Stimulated activated CD8-positive, alpha-beta memory T cell treated with anti-CD3 and anti-CD28 coated beads, Interleukin-2, amount 100 ng/mL, for 1 hour (primary cell): ENCODE measurements at places on chromosomes 7 and 10.

DNA sequence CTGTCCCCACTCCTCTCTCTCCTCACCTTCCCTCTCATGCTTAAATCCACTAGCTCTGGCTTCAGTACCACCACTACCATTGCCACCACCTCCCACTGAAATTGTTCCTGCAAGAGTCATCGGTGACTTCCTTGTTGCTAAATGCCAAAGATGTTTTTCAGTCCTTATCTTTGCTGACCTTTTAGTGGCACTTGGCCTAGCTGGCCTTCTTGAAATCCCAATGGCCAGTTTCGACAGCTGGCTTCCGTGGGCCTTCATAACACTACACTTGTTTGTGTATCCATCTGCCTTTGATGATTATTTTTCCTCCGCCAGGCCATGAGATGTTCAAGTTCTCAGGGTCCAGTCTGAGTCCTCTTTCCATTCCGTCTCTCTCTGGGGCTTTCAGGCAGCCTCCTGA lies 118.2 kb upstream of the NANOS1 start:
- DNase-seq, result no peak

GRCh38 chr7:90552521-90552920 lies 43.6 kb upstream of the CDK14 start:
- no peak for DNase-seq

DNA sequence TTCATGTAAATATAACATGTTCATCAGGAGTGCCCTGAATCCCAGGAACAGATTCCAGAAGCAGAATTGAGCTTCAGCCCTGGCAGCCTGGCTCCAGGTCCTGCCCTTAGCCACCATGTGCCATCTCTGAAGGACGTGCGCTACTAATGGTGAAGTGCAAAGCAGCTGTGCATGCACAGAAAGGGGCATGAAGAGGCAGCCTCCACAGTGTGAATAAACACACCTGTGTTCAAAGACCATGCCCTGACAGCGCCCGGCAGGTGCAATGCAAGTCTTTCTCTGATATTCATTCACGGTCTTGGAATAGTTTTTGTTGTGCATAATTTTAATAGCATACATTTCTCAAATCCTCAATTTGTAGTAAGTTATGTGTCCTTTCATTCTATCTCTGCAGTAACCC lies 250.4 kb upstream of the TCERG1L start:
- DNase-seq, result no peak

- DNase-seq, result no peak
These were observed 160.6 kb downstream of the FGFR2 start for GRCh38 chr10:121437596-121437995.

DNA sequence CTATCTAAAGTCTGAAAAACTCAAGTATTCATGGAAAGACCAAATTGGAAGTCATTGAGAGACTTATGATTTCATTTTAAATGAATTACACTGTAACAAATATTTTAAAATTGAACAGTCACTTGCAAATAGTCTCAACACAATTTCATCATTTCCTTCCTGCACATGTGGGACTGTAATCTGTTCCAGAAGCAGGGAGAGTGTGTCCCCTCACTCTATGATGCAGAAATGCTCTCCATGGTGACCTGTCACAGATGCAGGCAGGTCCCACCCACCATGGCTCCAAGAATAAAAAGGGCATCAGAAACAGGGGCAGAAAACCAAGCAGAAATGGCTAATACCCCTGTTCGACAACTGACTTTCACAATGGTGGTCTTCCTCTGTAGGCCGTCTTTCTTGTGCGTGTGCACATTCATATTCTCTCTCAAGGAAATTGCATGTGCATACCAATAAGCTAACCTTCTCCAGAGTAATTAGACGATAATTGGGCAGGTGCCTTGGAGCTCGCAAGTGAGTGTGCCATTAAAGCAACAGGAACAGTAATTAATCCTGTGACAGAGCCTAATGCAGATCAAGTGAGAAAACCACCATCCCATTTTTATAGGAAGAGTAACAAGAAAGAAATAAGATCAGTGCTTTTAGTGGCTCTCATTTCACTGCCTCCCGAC lies 170.9 kb downstream of the ZMYND11 start:
- no peak for DNase-seq

DNA sequence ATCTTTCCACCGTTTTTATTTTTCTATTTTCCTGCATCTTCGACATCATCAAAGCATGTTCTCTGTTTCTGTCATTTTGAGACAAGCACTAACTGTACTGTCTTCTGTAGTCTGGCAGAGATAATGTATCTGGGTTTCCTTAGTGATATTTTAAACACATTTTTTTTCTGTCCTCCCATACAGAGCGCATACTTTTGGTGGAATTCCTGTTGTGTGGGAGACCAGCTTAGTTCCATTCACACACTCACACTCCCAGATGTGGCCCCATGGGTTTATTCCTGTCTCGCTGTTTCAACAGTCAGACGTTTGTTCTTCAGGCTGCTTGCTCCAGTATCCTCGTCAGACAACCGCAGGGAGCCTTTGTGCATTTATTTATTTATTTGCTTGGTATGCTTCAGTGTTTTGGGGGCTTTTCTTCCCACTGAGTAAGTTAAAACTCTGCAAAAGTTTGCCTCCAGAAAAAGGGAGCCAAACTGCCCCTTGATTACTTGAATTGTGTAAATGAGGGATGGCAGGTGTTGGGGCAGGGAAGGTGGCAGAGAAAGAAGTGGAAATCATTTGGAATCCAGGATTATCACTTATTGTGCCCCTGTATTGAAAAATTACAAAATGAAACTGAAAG lies 456.8 kb upstream of the KLF6 start:
- no peak for DNase-seq

DNA sequence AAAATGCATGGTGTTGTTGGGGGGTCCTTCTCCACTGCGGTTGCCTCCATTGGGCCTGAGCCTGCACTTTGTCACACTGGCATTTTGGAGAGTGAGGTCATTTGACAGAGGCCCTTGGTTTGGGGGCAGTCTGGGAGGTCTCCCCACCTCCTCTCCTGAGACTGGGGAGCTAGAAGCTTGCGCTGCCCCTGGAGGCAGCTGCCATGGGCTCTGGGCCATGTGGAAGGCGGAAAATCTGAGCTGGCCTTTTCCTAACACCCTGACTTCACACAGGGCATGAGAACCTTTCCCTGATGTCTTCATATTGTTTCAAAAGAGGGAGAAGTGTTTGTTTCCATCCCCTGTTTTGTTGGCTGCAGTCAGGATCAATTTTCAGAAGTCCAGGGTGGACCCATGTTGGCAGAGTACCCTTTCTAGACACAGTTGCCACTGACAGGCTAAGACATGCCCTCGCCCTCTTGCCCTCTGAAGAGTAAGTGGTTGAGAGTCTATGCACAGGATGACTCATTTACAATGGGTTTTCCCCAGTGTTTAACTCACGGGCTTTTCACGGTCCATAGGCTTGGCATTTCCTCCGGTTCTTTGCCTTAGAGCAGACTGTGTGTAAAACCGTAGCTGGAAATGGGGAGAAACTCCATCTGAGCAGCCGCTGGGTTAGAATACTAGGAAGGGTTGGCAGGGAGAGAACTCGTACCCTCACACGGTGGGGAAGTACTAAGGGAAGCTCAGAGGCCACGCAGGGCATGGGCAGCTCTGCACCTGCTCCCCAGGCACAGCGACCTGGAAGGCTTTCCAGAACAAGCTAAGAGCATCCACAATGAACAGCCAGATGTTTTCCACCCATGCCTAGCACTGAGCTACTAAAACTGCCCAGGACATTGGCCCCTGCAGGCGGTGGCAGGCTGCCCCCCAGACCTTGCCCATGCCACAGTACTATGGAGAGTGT lies 655.0 kb downstream of the SDK1 start:
- DNase-seq, result no peak

GRCh38 chr10:112227331-112227987 lies 43.9 kb upstream of the GPAM start:
- no peak for DNase-seq

DNA sequence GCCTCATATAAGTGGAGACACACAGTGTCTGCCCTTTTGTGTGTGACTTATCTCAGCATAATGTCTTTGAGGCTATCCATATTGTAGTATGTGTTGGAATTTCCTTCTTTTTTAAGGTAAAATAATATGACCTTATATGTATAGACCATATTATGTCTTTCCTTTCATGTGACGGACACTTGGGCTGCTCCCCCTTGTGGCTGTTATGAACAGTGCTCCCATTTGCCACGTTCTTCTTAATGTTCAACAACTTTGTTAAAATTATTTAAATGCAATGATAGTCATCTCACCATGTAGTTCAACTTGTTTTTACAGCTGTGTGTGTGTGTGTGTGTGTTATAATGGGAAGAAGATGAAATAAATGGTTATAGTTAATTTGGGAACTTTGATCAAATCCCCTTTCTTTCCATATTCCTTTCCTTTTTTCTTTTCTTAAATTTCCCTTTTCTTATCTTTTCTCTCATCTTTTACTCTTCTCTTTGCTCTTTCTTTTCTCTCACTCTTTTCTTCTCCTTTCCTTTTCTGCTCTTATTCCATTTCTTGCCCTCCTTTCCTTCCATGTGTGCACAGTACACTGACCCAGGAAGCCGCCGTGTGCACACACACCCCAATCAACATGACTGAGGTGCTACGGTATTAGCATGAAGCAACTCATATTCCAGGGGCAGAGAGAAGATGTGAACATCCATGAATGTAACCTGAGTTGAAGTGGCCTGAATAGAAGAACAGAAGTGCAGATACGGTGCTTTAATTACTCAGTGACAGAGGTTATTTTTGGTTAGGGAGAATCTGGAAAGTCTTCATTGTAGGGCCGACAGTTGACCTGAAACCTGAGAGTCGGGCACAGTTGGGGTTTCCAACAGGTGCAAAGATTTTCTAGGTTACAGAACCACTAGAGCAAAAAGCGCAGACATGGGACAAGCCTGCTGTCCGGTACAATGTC lies 596.6 kb downstream of the SDK1 start:
- DNase-seq, result peak; percentile 10

DNA sequence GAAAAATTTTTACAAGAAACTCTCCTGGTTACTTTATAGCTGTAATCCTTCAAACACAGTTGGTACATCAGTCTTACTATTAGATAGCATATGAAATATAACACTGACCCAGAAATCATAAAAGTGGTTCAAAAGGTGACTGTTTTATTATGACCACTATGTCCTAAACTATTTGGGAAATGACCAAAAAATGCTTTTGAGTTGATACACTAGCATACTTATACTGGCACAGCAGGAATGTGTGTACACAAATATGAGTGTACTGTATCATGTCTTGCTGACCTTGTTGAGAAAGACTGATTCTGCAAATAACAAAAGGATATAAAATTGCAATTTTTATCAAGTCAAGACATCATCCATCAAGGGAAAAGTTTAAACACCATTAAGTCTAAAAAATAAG lies 24.3 kb downstream of the CSTF2T start:
- no peak for DNase-seq

- DNase-seq, result no peak
These were observed 234.7 kb downstream of the CREB5 start for GRCh38 chr7:28647076-28647421.

DNA sequence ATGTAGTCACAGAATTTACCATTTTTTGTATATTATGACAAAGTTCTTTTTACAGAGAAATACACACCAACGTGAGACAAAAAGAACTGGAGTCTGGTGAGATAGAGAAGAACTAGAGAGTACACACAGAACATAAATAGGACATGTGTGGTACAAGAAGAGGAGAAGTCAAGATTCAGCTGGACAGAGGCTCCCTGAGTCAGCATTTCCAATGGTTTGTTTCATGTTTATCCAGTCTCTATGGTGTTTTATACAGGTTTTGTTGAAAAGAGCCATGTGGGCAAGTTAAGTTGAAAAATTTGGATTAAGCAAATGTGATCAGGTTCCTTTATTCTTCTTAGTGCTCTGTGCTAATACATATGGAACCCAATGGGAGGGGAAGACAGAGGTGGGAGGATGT lies 105.5 kb upstream of the AKR1E2 start:
- no peak for DNase-seq

GRCh38 chr10:93293999-93294398 lies 188.1 kb downstream of the MYOF start:
- DNase-seq, result no peak

DNA sequence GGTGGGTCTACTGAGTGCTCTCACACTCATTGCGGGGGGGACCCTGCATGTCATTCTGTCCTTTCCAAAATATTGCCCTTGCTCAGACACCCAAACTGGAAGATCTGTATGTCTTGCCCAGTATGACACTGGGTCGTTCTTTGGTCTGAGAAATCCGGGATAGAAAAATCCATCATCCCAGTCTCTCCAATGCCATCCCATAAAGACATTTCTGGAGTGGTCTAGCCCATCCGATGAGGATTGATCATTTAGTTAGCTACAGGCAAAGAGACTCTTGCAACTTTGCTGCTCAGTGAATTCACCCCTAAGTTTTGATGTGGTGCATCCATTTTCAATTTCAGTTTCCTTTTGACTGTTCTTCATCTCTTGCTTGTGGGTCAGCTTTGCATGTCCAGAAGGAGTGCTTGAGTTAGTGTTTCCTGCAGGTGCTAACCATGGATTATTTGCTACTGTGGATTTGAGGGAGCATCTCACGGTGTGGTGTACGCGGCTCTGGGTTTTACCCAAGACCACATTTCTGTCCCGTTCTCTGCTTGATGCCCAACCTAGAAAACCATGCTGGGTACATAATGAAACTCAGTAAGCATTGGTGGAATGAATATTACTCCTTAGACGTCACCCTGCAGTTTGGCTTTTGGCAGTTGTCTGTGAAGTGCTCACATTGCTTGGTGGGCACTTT lies 247.0 kb upstream of the MKI67 start:
- no peak for DNase-seq

- no peak for DNase-seq
These were observed 23.6 kb upstream of the ING3 start for GRCh38 chr7:120926943-120927346.

GRCh38 chr10:71933651-71934050 lies 30.5 kb upstream of the CHST3 start:
- no peak for DNase-seq

DNA sequence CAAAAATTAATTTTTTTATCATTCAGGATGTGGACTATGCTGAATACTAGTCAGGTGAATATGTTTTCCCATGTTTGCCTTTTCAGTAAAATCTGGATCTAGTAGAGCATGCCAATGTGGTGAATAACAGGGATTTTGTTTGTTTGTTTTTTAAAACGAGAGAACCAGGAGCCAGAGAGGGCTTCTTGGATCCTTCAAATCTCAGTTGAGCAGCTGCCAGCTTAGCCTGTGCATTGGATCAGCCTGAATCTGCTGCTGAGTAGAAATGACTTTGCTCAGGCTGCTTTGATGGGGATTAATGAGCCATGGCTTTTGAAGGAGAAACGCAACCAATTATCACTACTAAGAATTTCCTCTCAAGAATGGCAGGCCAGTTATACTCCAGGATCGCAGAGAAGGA lies 493.8 kb downstream of the ARL4A start:
- no peak for DNase-seq

GRCh38 chr10:131930586-131931330 lies 29.9 kb downstream of the PPP2R2D start:
- DNase-seq, result no peak
